ENCODE measurements at places on chromosomes 13 and 19.

DNA sequence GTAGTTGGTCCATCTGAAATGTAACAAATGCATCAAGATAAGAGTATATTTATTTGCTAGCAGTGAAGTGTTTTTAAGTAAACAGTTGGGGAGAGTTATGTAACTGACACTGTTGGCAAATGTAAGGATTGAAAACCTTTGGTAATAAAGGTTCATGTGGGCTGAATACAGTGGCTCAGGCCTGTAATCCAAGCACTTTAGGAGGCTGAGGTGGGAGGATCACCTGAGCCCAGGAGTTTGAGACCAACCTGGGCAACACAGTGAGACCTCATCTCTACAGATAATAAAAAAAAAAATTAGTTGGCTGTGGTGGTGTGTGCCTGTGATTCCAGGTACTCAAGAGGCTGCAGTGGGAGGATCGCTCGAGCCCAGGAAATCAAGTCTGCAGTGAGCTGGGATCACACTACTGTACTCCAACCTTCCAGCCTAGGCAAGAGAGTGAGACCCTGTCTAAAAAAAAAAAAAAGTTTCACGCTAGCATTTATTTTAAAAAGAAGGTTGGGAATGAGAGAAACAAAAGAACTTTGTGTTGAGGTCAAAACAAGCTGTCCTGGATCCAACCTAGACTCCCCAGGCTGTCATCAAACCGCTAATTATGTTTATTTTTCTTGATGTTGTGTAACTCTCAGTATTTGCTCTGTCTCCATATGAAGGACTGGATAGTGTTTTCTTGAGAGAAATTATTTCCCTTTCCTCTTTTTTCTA, 20.7 kb downstream of the SETDB2 start:
- no peak for DNase-seq

DNA sequence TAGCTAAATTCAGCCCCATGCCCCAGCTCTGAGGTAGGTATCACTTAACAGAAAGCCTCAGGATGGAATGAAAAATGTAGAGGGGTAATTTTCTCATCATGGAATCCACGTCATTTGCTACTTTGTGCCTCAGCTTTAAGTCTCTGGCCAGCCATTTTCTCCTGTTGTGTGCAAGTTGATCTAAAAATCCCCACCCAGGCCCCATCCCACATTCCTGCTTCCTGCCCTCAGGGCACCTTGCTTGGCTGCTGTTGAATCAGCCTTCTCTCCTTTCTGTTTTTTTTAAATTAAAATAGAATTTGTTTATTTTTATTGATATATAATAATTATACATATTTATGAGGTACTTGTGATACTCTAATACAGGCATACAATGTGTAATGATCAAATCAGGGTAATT, 179.9 kb upstream of the TSHZ3 start:
- no peak for DNase-seq

DNA sequence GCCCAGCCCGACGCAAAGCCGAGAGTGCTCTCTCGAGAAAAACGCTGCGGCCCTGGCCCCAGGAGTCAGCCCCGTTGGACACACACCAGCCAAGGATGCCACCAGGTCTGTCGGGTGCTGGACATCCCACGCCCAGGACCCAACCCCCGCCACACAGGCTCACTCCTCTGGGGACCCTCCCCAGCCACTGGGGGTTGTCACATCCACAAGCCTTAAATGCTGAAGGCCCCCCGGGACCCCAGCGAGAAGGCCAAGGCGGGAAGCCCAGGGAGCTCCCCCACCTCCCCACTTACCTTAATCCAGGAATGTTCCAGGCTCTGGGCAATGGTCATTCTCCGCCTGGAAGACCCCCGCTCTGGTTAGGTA, 11.2 kb downstream of the DAPK3 start:
- DNase-seq: no peak

GRCh38 chr13:109357751-109358471, 428.5 kb downstream of the IRS2 start:
- DNase-seq: no peak

- DNase-seq: no peak
Measured at GRCh38 chr19:49891393-49891792, 5.3 kb downstream of the IL4I1 start.

GRCh38 chr13:64300239-64300638, 2884.6 kb upstream of the PCDH20 start:
- no peak for DNase-seq

DNA sequence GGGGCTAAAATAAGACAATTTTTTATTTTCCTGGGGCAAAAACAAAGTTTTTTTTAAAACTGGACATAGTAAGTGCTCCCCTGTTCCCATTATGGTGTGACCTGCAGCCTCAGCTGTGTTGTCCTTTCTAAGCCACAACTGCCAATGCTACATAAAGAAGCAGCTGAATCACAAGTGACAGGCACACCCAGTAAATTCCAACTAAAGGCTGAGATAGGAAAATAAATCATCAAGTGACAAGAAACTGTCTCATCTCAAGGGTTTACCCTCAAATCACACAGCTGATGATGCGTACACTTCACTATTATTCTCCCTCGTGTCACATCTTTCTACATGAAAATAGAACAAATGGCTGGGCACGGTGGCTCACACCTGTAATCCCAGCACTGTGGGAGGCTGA, 28.7 kb downstream of the STK24 start:
- no peak for DNase-seq

GRCh38 chr13:74922963-74923362, 559.0 kb downstream of the TBC1D4 start:
- DNase-seq: no peak

- DNase-seq: no peak
Measured at GRCh38 chr19:24049537-24049936, 37.5 kb upstream of the ZNF254 start.

DNA sequence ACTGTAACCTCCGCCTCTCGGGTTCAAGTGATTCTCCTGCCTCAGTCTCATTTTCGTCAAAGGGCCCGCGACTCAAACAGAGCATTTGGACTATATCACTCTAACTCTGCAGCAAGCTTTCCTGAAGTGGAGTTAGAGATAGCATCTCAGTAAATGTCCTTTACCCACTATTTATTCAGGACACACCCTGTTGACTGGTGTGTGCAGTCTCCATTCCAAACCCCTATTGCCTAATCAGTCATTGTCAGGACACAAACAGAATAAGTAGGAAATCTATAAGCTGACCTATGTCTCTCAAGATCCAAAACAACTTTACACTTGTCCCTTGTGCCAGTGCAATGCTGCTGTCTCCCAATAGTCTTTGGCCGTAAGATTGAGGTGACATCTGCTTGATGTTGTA, 1.4 kb downstream of the ZNF222 start:
- no peak for DNase-seq

GRCh38 chr13:113078902-113079780, 26.4 kb upstream of the F7 start:
- no peak for DNase-seq
